ENCODE measurements at places on chromosomes 6 and 20.

DNA sequence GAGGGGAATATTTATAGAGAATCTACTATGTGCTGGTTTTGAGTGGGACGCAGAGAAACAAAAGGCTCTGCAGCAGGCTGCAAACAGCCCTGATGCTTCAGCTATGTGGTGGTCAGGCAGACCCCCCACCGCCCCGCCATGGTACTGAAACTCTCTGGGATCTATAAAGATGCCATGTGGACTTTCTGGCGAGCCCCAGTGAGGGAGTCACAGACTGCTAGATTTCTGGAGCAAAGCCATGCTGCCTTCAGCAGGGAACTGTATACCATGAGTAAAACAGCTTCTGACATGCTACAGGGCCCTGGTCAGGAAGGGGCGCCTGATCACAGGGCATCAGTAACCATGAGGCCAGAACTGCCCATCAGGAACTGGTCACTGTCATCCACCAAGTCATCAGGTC lies 19.2 kb upstream of the BPIFB1 start:
- DNase-seq: no peak

- no peak for DNase-seq
These were observed 672 bp downstream of the CEP43 start for GRCh38 chr6:166999884-167000253.

GRCh38 chr6:147633191-147633590 lies 124.7 kb downstream of the SAMD5 start:
- DNase-seq: no peak

DNA sequence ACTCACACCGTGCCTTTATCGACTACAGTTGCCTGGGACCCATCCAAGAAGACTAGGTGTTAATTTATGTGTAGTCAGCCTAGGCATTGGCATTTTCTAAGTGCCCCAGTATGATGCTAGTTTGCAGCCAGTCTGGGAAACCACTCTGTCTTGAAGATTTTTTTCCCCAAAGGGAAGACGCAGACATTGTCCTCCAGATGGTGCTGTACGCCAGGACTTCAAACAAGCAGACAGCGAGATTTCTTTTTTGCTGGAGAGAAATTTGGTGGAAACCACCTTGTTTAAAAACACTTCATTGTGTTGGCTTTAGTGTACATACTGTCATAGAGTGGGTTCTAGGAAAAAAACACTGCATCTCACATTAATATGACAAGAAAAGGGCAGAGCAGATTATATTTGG lies 30.0 kb downstream of the ALDH5A1 start:
- no peak for DNase-seq

DNA sequence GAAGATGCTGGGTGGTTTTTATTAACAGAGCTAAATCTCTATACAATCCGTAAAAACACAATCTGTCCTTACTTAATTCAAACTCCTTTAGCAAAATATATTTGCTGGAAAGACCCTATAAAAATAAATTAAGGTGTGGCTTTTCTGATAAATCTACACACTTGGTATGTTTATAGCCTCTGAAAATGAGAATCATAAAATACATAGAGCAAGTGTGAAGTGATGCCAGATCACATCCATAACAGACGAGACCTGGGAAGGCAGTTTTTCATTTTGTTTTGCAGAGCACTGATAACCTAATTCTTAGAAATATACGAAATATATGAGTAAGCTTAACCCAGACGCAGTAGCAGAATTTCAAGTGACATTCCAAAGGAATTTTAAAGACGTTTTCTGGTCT lies 10.4 kb upstream of the DDO start:
- no peak for DNase-seq

GRCh38 chr20:53939190-53939571 lies 131.2 kb downstream of the BCAS1 start:
- DNase-seq: no peak

- DNase-seq: no peak
These were observed 1.1 kb downstream of the SAPCD1 start for GRCh38 chr6:31763619-31763940.
